CD4-positive, alpha-beta T cell treated with Interleukin-6 for 4 hours (primary cell): ENCODE measurements at places on chromosomes 3 and 15.

DNA sequence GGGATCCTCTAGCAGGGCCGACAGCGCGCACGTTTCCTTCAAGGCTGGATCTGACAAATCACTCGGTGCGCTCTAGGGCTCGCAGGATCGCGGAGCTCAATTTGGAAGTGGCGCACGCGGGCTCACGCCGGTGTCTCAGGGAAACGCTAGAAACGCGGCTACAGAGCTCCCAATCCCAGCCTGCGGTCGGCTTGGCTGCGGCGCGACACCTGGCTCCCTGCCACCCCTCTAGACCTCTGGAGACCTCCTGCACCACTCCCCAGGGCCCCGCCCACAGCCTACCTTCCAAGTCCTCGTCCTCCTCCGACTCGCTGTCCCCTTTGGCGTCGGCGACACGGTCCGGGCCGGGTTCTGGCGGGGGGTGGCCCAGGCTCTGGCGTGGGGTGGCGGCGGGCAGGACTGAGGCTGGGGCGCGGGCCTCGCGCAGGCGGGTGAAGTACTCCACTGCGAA lies 596 bp downstream of the PRKAR2A start:
- DNase-seq = peak; percentile 64

DNA sequence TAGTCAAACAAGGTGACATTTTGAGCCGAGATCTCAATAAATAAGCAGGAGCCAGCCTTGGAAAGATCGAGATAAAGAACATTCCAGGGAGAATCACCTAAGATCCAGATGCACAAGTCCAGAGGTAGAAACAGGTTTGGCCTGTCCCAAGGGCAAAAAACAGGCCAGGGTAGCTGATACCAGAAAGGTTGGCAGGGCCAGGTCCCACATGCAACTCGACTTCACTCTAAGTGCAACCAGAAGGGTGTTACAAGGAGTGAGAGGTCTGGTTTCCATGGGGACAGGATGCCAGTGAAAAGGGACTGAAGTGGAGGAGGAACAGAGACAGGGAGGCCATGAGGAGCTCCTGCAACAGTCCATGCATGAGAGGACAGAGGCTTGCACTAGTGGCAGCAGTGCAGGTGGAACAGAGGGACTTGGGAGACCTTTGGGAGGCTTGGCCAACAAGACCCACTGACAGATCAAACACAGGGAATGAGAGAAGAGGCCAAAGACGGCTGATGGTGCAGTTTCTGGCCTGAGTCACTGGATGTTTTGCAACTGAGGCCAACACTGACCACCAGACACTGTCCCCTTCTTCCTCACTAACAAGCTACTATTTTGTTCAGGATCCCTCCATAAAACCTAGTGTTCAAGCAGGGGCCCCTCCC lies 5.2 kb downstream of the TPRA1 start:
- no peak for DNase-seq

GRCh38 chr3:168459226-168459784 lies 363.6 kb upstream of the GOLIM4 start:
- no peak for DNase-seq

- DNase-seq = no peak
Observed at GRCh38 chr15:64521726-64522164, 61.4 kb downstream of the ZNF609 start.

GRCh38 chr15:49900006-49900902 lies 218.8 kb downstream of the ATP8B4 start:
- no peak for DNase-seq

- DNase-seq = no peak
Observed at GRCh38 chr3:24451461-24452099, 43.1 kb downstream of the THRB start.

DNA sequence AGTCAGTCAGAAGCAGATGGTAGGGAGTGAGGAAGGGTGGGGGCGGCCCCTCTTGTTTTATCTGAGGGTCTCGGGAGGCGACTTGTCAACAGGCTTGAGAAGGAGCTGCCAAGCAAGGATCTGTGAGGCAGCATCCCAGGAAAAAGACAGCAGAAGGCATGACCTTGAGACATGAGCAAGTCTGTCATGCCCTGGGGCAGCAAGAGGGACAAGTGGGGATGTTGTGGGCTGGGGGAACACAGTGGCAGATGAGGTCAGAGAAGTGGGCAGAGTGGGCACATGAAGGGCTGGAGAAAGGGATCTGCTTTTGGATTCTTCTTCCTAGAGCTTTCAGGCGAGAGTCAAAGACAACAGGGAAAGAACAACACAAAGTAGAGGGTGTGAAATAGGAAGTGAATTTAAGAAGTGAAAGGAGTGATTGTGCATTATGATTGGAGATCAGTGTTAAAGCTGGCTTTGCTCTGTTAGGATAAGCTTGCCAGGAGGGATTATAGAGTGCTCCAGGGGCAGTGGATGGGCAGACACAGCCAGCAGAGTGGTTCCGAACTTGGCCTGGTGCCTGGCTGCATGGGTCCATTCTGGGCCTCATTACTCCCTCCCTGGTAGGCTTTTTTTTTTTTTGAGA lies 73.3 kb downstream of the USP13 start:
- DNase-seq = no peak

GRCh38 chr15:69535101-69535638 lies 82.6 kb downstream of the RPLP1 start:
- no peak for DNase-seq
